ENCODE measurements at places on chromosomes 7 and 10. TPM values are rescaled to one million over a fixed set of nuclear protein-coding genes. Genes with fewer than 3 reads are reported as not detected.

The STAG3 gene
- 0.28 TPM for total RNA-seq

The HOXA2 gene
- total RNA-seq, result 0.08 TPM

GRCh38 chr10:49299816-49300139 is 808 bp downstream of the C10orf71 start:
- DNase-seq, result no peak

The RADIL gene
- 0.25 TPM for total RNA-seq

DNA sequence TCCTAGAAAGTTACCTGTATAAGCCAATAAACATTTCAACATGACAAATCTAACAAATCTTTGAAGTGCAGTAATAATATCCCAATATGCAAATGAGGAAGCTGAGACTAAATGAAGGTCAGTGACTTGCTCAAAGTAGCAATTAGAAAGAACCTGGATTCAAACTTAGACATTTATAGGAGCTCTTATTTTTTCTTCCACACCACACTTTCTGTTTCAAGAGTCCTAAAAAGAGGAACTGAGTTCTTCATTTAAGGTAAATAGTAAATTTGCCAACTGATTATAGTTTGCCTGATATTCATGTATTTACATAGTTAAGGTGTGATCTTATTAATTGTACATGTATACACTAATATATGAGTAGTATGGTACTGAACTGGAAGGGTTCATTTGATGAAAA is 44.0 kb downstream of the KLHDC10 start:
- DNase-seq, result no peak
